Endothelial cell of umbilical vein (primary cell): ENCODE measurements at places on chromosomes 1 and 21.

DNA sequence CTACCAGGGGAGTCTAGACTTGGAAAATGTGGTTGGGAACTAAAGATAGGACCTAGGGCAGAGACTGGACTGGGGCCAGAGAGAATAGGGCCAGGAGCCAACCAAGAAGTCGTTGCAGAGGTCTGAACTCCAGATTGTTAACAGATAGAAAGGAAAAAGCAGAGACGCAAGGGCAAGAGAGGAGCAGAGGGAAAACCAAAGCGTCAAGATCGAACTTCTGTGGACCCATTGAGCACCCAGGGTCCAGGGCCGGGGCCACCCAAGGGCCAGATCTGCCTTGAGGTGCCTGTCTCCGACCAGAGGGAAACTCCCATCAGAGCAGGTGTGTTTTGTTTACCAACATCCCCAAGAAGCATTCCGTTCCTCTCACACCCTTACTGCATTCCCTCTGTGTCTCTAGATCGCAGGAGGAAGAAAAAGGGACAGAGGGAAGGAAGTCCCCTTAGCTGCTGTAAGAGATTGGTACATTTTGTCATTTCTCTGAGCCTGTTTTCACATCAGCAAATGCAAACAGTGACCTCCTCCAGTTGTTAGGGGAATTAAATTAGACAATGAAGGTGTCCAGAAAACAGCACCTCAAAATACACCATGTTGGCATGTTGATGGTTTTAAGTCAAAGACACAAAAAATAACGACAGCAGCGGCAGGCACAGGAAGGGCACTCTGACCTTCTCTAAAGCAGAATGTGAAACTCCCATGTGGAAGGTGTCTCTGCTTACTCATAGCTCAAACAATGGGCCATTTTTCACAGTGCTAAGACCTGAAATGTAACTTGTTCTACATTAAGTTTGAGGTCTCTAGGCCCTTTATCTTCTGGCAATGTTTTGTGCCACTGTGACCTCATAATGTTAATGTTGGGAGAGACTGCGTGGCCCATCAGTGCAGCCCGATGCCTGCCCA lies 105.8 kb upstream of the RAB4A start:
- DNase-seq = no peak

DNA sequence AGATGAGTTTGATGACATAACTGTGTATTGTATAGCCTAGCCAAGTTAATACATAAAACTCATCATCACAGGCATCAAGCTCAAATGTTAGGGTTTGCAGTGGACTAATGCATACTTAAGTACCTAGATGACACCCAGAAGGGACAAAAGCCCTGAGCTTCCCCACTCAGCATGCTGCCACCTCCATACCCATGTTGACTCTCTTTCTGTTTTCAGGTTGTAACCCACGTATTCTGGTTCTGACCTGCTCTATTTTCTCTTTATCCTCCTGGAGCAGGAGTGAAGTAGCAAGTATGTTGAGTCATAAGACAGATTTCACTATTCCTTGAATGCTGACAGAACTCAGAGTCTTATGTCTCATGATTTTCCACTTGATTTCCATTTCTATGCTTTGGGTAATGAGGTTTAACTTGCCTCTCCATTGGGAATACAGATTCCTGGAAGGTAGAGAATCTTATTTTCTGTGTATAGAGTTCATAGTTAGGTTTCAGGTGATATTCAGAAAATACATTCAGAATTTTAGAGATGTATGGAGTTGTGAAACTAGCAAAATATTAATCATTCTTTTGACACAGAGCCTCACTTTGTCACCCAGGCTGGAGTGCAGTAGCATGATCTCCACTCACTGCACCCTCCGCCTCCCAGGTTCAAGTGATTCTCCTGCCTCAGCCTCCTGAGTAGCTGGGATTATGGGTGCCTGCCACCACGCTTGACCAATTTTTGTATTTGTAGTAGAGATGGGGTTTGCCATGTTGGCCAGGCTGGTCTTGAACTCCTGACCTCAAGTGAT lies 122.5 kb upstream of the KCNJ15 start:
- DNase-seq = no peak

DNA sequence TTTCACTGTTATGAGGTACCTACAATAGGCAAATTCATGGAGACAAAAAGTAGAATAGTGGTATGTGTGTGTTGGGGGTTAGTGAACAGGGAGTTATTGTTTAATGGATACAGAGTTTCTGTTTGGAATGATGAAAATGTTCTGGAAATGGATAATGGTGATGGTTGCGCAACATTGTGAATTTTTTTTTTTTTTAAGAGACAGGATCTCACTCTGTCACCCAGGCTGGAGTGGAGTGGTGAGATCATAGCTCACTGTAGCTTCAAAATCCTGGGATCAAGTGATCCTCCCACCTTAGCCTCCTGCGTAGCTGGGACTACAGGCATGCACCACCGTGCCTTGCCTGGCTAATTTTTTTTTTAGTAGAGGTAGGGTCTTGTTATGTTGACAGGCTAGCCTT lies 34.5 kb upstream of the TRABD2B start:
- no peak for DNase-seq

DNA sequence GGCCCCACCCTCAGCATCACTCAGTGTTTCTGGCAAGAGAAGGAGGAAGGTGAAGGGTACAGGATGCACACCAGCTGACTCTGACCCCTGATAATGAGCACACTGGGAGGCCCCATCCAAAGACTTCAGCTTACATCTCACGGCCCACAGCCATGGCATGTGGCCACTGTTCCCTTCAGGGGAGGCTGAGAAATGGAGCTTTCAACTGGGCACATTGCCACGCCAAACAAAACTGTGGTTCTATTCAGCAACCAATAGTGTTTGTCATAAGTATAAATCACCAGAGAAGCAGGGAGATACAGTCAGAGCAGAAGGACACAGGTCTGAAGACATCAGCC lies 12.7 kb upstream of the TRAF3IP3 start:
- no peak for DNase-seq

- no peak for DNase-seq
Observed at GRCh38 chr1:5424802-5425703, 567.2 kb downstream of the NPHP4 start.

GRCh38 chr1:15703562-15703961 lies 19.4 kb downstream of the PLEKHM2 start:
- peak; percentile 56 for DNase-seq

- no peak for DNase-seq
Observed at GRCh38 chr1:185969524-185969991, 235.4 kb downstream of the HMCN1 start.

- no peak for DNase-seq
Observed at GRCh38 chr21:17782051-17782450, 37.1 kb downstream of the C21orf91 start.
